ENCODE measurements at places on chromosomes 6 and 20.
A peak's percentile ranks its signal among the peaks of the same experiment; 100 is the strongest.

DNA sequence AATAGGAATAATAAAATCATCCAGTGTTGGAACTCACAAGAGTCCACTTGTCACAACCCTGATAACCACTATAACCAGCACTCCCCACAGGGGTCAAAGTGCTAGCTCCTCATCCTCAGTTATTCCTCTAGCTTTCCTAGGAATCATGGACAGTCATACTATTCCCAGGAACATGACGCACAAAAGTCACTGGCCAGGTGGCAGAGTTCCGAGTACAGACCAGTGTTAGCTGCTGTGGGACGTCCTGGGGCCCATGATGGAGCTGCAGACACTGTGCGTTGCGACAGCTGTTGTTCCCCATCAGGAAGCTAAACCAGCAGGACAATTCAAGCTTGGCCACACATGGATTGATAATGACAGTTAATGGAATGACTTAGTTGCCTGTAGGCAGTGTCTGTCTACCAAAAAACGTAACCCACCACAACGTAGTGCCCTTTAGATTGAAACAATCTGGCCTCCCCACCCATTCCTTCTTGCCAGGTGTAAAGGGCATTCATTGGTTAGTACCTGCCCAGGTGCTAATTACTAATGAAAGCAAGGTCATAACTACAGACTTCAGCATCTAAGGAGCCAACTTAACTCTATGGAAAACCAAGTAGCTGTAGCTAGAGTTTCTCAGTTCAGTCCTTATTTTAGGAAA, 17.4 kb downstream of the EZR start:
- no peak for DNase-seq

GRCh38 chr6:12969966-12970365, 253.4 kb downstream of the PHACTR1 start:
- DNase-seq = peak; percentile 87

DNA sequence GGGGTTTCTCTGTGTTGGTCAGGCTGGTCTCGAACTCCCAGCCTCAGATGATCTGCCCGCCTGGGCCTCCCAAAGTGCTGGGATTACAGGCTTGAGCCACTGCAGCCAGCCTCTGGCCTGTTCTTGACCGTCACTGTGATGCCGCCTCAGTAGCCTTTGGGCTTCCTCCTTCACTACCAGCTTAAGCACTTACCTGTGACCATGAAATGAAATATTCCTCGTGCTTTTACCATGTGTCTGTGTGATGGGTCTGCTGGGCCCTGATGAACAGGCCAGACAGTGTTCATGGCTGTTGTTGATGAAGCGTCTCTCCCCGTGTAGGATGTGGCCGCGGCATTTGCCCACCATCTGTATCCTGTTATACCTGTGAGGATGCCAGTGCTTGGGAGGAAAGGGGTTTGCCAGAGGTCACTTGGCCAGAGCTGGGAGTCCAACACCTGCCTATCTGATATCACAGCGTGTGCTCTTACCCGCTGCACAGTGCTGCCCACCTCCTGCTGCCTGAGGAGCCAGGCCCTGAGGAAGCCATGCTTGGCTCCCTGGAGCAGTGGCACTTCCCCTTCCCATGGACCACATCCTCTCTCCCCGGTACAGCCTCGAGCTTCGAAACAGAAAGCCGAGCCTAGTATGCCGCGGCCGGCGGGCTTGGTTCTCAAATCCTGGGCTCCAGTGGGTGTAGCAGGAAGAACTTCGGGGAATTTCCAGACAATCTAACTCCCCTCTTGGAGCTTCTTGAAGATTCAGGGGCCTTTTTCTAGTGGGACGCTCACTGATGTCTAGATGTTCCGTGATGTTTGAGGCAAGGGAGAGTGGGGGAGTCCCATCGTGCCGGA, 167.9 kb downstream of the ZDHHC14 start:
- DNase-seq = no peak

DNA sequence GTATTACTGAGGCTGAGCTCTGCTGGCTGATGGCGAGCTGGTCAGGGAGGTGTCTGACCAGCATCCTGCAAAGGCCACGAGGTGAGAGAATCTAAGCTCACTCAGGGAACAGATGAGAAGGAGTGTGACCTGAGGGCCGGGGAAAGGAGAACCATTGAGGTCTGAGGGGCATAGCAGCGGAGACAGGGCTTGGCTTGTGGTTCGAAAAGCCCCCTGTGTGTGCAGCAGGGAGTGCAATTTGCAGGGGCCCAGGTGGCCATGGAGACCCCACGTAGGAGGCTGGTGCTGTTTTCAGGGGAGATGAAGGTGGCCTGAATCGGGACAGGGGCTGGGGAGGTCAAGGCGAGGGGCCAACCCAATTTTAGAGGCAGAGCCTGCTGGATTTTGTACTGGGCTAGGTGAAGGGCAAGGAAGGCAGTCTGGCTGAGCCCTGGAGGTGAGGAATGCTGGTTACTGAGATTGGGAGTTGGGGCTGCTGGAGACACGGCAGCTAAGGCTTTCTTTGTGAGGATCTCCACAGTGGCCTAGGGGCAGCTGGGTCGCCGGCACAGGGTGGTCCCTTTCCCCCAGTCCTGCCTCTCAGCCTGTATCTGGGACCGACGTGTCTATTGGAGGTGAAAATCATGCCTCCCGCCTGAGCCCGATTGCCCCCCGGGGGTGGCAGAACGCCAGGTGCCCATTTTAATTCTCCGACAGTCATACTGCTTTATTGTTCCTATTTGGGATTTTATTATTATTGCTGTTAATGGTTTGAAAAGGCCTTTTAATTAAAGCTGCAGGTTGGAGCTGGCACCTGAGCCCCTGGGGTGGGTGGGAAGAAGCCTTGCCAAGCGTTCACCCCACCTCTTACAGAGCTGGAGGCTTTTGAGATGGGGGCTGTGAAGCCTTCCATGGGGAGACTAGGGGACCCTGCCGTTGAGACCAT, 28.4 kb downstream of the DLGAP4 start:
- no peak for DNase-seq

DNA sequence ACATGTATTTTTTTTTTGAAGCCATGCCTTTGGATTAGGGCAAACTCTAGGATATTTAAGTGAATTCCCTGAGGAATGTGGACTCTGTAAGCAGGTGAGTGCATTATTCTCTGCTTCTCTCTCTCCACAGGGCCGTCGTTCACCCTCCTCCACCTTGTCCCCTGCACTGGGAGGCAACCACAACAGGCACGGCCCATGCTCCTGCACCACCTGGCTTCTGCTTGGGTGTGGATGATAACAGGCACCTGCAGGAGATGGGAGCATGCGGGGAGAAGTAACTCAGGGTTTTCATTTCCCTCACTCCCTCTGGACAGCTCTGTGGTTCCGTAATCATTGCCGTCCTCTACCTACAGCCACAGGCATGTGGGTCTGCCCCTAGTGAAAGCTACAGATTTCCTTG, 43.4 kb downstream of the HLA-C start:
- no peak for DNase-seq

DNA sequence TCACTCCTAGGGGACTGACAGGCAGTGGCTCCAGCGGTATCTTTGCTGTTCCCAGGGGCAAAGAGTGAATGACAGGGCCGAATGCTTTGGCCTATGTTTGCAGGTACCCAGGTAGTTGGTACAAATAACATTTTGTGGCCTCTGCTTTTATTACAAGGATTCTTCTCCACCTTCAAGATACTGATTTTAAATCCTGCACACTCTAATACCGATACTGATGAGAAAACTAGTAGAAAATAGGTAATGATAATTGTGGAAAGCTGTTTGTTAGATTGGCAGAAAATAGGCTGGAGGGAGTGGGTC, 772 bp downstream of the HINT3 start:
- no peak for DNase-seq

GRCh38 chr20:39242614-39243013, 280.5 kb downstream of the DHX35 start:
- no peak for DNase-seq

DNA sequence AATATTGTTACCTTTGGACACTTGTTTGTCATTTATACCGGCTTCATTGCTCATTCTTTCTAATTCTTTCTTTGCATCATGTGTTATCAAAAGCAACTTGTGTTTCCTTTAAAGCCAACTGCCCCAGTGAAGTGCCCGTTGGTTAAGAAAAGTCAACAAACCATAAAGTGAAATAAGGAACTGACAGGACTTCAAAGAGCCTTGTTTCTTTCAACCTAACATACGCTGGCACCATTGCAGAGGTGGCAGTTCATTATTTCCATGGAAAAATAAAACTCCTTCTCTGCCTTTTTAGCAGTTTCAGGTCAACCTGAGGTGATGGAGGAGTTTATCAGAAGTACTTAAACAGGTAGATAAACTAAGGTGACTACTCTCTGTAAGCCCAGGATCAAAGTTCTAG, 28.8 kb downstream of the FERMT1 start:
- no peak for DNase-seq

DNA sequence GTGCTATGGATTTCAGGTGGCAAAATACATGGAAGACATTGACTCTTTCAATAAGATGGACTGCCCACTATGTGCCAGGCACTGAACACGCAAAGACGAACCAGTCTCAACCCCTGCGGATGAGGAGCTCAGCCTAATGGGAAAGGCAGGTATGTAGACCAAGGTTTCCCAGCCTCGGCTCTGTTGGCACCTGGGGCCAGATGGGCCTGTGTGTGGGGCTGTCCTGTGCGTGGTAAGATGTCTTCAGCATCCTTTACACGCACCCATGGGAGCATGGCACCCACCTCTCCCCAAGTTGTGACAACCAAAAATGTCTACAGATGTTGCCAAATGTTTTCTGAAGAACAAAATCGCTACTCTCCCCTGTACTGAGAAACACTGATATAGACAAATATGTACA, 82.6 kb upstream of the FOXQ1 start:
- DNase-seq = no peak

- no peak for DNase-seq
Observed at GRCh38 chr6:155528335-155528734, 72.7 kb upstream of the NOX3 start.

GRCh38 chr6:142420802-142421201, 119.0 kb downstream of the ADGRG6 start:
- DNase-seq = no peak

- DNase-seq = no peak
Observed at GRCh38 chr6:106308985-106309384, 16.6 kb downstream of the ATG5 start.

DNA sequence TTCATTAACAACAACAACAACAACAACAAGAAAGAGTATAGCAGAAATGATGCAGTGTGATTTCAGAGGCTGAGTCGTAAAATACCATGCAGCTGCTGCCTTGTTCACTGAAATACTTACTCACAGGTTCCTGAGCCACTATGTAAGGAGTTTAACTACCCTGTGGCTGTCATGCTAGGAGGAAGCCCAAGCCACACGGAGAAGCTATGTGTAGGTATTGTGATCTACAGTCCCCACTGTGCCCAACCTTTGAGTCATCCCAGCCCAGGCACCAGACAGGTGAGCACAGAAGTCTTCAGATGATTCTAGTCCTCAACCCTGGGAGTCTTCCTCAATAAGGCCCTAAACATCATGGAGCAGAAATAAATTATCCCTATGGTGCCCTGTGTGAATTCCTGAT, 14.6 kb upstream of the RALY start:
- no peak for DNase-seq

DNA sequence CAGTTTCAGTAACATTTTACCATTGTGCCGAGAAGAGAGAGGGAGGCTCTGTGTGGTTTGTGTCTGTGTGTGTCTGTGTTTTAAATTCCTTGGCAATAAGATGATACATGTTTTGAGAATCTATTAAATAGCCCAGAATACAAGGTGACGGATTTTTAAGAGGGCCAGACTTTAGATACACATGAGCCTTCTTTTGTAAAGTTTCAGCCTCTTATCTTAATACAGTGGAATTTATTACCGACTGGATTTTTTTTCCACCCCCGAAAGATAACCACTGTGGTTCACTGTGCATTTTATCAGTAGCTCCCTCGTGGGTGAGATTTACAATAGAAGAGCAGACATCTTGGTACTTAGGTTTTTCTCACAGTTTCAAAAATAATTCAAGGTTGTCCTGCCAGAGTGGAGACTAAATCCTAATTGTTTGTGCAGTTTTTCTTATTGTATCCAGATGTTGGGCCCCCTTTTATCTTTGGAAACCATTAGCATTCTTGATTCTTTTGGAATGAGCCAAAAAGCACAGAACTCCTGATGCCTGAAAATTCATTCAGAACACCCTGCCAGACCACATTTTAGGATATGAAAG, 49.9 kb downstream of the STK4 start:
- DNase-seq = no peak

DNA sequence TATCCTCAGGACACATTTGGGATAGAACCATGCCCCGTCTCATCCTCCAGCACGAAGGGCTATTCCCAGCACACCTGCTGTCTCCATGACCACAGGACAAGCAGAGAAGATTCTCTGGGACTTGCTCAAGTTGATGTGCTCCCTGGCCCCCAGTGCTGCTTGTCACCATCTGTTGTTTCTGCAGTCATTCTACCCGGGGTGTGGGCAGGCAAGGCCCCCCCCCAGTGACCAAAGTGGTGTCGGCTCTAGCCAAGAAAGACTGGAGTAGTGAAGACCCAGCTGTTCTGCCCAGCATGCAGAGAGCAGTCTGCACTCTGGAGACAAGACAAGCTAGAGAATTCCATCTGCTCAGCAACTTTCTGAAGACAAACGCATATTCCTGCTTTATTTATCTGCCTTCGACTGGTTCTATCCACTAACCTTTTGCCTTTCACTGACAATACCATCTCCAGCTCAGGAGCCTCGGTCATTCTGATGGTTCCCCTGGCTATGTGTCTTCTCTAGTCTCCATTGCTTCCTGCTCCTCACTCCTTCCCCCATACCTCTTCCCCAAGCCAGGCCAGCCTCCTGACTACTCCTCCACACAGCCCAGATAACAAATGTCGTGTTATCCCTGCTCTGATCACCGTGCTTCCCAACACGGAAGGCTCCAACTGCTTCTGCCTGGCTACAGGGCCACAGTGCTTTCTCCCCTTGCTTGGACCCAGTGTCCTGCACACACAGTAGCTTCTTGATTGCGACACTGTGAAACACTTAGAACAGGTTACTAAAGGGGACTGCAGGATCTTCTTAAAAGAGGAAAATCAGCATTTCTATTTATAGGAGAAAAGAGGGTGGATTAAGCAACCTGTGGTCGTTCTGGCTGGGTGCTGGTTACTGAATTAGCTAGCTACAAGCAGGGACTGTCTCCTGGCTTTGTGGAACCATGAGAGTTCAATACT, 86.7 kb upstream of the EMILIN3 start:
- no peak for DNase-seq

GRCh38 chr6:119446115-119446554, 96.6 kb upstream of the MAN1A1 start:
- DNase-seq = no peak

DNA sequence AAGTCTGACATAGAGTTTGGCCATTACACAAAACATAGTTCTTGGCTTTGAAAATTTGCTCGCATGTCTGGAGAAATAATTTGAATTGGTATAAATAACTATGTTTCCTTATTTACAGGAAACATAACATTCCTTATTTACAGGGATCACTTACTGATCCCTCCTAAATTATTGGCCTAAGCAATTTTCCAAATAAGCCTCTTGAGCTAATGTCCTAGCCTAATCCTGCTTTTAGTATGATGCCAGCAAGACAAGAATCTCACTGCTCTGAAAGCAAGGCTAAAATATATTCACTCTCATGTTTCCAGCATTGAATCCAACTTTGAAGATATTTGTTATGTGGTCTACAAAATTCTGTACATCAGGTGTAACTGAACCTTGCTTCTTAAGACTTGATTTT, 4.1 kb upstream of the TBC1D32 start:
- no peak for DNase-seq

GRCh38 chr20:22080985-22081384, 375.5 kb downstream of the PAX1 start:
- no peak for DNase-seq

GRCh38 chr6:44976677-44977641, 351.2 kb upstream of the RUNX2 start:
- DNase-seq = no peak

- no peak for DNase-seq
Observed at GRCh38 chr6:14270142-14270893, 152.7 kb downstream of the CD83 start.
